GM12864 (cell line): ENCODE measurements at places on chromosomes 2 and 18.

DNA sequence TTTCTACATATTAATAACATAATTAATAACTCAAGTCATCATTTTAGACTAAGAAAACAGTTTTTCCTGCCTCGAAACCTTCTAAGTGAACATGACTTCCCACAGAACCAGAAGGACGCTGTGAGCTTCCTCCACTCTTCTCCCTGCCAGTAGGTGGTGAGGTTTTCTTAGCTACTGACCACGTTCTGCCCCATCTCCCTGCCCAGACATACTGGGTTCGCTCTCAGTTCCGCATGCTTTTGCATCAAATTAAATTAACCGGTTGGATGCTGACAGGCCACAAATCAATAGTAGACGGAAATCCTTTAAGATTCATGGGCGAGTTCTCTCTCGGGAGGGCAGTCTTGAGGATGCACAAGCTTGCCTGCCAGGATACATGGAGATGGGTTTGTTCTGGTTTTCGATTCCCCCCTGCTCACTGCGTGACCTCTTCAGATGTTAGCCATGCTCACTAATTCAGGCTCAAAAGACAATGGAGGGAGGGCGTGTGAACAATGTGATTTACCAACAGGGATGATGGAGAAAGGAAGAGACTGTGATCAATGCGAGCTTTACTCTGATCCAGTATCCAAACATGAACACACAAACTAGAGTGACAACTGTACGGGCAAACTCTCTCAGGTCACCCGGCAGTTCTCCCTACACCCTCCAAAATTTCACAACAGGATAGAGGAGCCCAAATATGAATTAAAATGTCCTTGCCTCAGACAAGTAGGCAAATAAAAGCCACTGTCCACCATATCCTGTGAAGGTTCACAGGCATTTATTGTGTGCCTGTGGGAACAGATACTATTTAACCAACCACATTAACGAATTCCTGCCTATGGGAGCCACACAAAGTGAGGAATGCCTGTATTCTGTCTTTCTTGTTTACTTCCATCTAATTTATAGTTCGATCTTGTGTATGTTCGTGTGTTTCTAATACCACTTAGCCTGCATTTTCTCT lies 375.7 kb downstream of the EIPR1 start:
- DNase-seq = no peak

DNA sequence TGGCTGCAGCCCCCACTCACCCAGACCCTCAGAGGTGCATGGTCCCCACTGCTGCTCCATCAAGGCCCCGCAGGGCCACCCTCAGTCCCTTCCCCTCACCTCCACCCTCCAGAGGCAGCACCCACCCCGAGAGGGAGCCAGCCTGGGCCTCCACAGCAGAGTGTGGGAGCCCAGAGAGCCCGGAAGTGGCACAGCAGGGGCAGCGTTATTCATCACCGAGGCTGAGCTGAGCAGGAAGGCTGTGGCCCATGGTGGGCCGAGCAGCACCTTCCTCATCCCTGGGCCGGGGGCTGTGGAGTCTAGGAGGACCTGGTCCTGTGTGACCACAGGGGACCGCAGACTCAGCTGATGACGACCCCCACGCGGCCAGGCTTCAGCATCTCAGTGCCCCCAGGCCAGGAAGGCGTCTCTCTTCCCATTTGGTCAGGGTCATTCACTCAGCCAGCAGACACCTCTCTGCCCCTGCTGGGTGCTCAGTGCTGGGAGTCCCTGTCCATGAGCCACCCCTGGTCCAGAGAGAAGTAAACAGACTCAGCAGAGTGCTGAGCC lies 258.1 kb downstream of the ATAD2B start:
- no peak for DNase-seq

- no peak for DNase-seq
Measured at GRCh38 chr18:63603355-63603754, 16.2 kb downstream of the SERPINB13 start.

- DNase-seq = no peak
Measured at GRCh38 chr2:113162173-113162572, 11.6 kb upstream of the PSD4 start.

- DNase-seq = no peak
Measured at GRCh38 chr2:44075541-44075940, 79.8 kb upstream of the LRPPRC start.

- no peak for DNase-seq
Measured at GRCh38 chr2:33652830-33653229, 53.7 kb upstream of the FAM98A start.

DNA sequence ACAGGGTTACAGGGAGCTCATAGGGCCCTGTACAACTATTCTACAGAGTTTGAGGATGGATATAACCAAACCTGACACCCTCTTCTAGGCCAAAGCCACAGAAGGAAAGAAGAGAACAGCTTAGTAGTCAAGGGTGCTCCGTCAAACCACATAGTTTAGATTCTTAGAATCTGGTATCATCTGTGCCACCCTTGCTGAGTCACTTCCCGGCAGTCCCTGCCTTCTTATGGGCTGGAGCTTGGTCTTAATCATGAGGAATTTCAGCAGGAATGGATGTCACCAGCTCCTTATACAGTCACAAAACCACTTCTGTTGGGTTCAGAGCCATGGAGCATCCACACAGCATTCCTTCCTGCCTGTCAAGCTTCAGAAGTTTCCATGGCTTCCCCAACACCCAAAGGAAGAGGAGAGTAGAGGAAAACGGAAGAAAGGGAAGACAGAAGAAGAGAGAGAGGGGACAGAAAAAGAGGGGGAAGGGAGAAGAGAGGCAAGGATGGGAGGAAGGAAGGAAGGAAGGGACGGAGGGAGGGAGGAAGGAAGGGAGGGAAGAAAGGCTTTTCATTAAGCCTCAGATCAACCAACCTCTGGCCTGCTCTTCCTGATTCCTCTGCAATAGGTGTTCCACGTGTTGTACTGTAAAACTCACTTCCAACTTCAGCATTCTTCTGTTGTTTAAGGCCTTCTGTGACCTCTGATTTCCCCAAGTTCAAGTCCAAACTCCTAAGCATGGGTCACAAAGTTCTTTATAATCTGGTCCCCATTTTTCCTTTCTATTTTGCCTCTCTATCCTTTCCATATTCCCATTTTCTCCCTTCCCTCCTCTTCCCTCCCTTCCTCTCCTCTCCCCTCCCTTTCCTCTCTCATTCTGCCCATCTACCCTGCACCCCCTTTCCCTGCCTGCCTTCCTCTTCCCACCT lies 246.1 kb upstream of the TNP1 start:
- no peak for DNase-seq

- no peak for DNase-seq
Measured at GRCh38 chr2:120545521-120546047, 190.1 kb upstream of the GLI2 start.

DNA sequence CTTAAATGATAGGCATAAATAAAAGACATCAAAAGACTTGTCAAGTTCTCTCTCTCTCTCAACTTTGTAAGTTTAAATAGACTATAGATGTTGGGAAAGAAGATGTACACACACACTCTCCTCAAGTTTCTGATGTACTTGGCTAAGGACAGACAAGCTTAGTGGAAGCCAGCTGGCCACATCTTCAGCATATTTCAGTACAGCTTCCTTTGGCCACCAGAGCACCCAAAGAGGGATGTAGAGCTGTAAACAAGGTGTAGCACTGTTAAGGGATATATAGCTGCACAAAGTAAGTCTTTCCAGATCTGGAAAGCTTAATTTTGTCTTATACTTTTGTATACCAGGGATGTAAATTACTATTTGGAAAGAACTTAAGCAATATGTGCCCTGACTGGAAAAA lies 64.3 kb upstream of the MSTN start:
- DNase-seq = no peak

DNA sequence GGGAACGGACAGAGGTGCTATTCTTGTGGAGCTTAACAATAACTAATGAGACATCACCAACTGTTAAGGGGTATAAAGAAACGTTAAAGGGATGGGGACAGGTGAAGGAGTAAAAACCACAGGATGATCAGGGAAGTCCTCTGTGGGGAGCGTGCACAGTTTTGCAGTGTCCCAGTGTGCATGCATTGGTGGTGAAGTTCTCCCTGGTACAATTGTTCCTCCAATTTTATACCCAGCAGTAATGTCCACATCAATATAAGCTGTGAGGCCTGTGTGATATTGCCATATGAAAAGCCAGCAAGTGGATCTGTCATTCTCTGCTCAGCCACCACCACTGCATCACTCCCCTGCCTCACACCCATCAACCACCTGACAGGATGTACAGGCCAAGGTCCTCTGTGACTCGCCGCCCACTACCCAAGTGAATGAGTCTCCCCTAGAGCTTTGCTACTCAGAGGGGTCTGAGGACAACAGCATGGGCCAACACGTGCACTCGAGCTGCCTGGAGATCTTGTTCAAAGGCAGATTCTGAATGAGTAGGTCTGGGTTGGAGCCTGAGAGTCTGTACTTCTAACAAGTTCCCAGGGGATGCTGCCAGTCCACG lies 4.6 kb downstream of the MLPH start:
- no peak for DNase-seq

DNA sequence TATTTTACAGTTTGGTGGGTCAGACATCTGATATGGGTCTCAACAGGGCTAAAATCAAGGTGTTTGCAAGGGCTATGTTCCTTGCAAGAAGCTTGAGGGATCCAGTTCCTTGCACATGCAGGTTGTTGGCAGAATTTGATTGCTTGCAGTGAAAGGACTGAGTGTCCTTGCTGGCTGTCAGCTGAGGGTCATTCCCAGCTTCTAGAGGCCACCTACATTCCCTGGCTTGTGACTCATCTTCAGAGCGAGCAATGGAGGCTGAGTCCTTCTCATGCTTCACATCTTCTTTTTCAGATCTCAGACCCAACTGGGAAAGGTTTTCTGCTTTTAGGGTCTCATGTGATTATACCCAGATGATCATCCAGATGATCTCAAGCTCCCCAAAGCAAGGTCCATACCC lies 12.4 kb downstream of the MEX3C start:
- DNase-seq = no peak

GRCh38 chr18:25895518-25895917 lies 194.9 kb downstream of the SS18 start:
- no peak for DNase-seq

DNA sequence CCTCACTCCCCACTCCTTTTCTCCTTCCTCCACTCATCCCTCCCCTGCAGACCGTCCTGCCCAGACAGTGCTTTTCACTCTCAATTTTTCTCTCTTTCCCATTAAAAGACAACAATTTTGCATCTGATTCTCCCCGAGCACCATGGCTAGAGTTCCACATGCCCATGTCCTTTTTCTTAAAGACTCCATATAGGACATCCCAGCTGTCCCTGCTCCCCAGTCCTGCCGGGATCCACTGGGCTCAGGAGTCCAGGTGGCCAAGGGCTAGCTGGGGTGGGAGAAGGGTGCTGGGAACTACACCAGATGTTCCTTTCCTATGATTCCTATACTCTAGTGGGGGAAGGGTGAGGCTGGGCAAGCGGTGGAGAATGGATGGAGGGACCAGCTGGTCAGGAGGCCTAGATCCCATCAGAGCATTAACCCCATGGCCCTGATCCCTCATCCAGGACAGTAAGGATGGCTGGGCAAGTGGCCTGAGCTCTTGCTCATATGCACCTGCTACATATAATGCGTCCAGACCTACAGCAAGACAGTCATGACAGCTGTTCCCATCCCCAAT lies 52.8 kb upstream of the RMDN2 start:
- DNase-seq = no peak

DNA sequence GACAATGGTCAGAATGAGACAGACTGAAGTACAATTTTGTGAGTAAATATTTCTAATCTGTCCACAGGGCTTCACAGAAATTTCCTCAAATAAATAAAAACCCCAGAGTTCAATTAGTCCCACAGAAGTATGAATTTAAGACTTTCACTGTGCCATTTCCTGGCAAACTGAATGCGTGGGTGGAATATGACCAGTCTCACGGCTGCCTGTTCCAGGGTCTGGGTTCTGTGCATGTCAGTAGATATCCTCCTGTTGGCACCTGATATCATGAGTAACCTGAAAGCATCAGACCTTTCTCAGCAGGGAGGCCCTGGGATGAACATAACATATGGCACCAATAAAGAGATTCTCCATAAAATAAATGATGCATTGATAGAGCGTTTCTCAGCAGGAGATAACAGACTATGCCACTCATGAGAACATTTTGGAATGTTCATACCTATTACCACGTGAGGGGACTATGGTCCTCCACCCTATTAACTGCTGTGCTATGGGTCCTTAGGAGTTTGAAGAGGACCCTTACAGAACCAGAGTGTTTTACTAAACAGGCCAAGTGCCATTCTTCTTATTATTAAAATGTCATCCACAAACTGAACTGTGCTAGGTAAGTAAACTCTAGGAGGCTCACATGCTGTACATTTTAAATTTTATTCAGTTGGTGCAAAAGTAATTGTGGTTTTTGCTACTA lies 10.6 kb upstream of the MALL start:
- DNase-seq = no peak
